ENCODE measurements at places on chromosomes 12 and 14. TPM values are rescaled to one million over a fixed set of nuclear protein-coding genes. Genes with fewer than 3 reads are reported as not detected.

Gene DCN
- total RNA-seq, result 480 TPM

Gene PFDN5
- 322 TPM for total RNA-seq

Gene NTS
- not detected for total RNA-seq

Gene ADCY4
- 71.9 TPM for total RNA-seq

Gene TPPP2
- total RNA-seq, result 0.73 TPM

Gene DIO2
- total RNA-seq, result 32.0 TPM
